ENCODE measurements at places on chromosomes 12 and 14. TPM values are rescaled to one million over a fixed set of nuclear protein-coding genes. Genes with fewer than 3 reads are reported as not detected.

Gene HOTAIR
- total RNA-seq, result not detected

Gene MUCL1
- total RNA-seq, result not detected

Gene LHX5
- not detected for total RNA-seq

Gene KRT71
- not detected for total RNA-seq

Gene KRT80
- total RNA-seq, result not detected

Gene TBX5
- not detected for total RNA-seq

Gene ABCB9
- total RNA-seq, result 6.2 TPM

Gene GLIPR1L2
- total RNA-seq, result 1.1 TPM

Gene MYH7
- total RNA-seq, result 0.10 TPM

Gene IL26
- 3.1 TPM for total RNA-seq

Gene OR6C3
- total RNA-seq, result not detected

Gene KRT77
- total RNA-seq, result not detected

Gene FBXO34
- 22.0 TPM for total RNA-seq

Gene ADCK1
- total RNA-seq, result 10.6 TPM

Gene KLRC4
- not detected for total RNA-seq

Gene KRT82
- not detected for total RNA-seq

Gene NKX2-8
- not detected for total RNA-seq

Gene HELB
- 59.2 TPM for total RNA-seq

Gene CFAP73
- 0.51 TPM for total RNA-seq

Gene GPR137C
- not detected for total RNA-seq

Gene BLTP3B
- total RNA-seq, result 18.0 TPM

Gene OR4E2
- total RNA-seq, result not detected

Gene TRIP11
- 58.4 TPM for total RNA-seq
